Kidney (tissue), 22 donors: ENCODE measurements at places on chromosomes 16 and 17. TPM values are rescaled to one million over a fixed set of nuclear protein-coding genes. Genes with fewer than 3 reads are reported as not detected.
A peak's percentile ranks its signal among the peaks of the same experiment; 100 is the strongest.

DNA sequence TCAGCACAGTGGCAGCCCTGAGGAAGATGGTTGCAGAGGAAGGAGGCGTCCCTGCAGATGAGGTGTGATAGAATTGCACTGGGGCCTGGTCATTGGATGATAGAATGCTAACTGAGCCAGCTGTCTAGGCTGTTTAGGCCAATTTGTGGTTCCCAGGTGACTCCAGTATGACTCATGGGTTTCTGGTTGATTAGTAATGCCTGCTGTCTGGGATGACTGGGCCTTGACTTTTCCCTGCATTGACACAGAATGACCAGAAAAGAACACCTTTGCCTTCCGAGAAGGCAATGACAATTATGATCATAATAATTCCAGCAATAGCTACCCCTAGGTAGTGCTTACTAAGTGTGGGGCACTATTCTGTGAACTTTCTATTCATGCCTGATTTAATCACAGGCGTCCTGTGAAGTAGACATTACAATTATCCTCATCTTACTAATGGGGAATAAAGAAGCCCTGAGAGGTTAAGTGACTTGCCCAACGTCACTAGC is 31.5 kb downstream of the USP43 start:
- H3K4me1 ChIP-seq, result no peaks in the 10 kb centered on the region
- H3K4me3 ChIP-seq, result no peak overlapping the region
- no peak overlapping the region for H3K27ac ChIP-seq
- H3K27me3 ChIP-seq, result no peaks in the 10 kb centered on the region
- DNase-seq, result no peak

DNA sequence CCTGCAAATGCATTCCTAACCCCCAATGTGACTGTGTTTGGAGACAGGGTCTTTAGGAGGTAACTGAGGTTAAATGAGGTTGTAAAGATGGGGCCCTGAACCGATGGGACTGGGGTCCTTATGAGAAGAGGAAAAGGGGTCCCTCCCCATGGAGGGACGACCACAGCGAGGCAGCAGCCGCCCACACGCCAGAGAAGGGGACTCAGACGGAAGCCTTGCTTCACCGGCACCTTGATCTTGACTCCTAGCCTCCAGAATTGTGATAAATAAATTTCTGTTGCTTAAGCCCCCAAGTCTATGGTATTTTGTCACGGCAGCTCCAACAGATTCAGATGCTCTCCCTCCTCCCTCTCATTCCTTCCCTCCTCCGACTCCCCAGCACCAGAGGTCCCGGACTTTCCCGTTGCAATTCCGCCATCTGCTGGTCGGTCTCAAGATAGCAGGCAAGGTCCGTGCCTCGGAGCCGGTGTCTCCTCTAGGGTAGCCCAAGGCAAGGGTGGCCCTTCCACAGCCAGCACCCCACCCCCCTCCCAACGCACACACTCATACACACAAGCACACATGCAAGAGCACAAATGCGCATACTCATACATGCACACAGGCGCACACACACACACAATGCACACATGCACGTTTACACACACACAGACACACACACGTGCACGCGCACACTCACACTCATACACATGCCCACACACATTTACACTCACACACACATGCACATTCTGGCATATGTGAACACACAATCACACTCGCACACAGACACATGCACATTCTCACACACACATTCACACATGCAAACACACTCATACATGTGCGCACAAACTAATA is 23.1 kb upstream of the C16orf78 start:
- DNase-seq, result peak; percentile 62
- no peaks in the 10 kb centered on the region for H3K36me3 ChIP-seq
- H3K27ac ChIP-seq, result no peak overlapping the region
- H3K4me3 ChIP-seq, result no peak overlapping the region

- H3K4me1 ChIP-seq, result no peaks in the 10 kb centered on the region
- no peaks in the 10 kb centered on the region for H3K27me3 ChIP-seq
- no peak overlapping the region for H3K4me3 ChIP-seq
Observed at GRCh38 chr16:32116080-32116479, 137.0 kb upstream of the TP53TG3D start.

GRCh38 chr16:870856-871561 is 70.5 kb upstream of the GNG13 start:
- H3K36me3 ChIP-seq, result peaks cover 2% of the 10 kb centered on the region
- no peaks in the 10 kb centered on the region for H3K4me1 ChIP-seq
- H3K27me3 ChIP-seq, result no peaks in the 10 kb centered on the region
- no peak for DNase-seq

- H3K4me1 ChIP-seq, result no peaks in the 10 kb centered on the region
- H3K36me3 ChIP-seq, result peaks cover 5% of the 10 kb centered on the region
- no peak overlapping the region for H3K27ac ChIP-seq
- no peak for DNase-seq
Observed at GRCh38 chr17:81228834-81229665, 6.3 kb upstream of the CEP131 start.

DNA sequence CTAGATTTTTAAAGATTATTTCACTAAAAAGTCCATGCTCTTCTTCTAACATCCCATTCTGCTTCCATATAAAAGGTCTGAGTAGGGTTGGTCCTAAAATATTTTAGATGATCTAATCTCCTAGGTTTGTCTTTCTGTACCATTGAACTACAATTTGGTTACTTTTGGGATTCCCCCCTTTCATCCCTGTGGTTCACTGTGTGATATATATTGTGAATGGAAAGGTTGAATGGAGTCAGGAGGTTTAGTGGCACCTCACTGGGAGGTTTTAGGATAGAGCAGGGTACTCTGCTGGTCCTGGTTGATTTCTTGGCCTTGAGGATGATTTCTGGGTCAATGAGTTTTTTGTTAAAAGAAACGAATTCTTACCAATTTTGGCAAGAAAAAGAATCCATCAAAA is 29.5 kb downstream of the MAP2K6 start:
- H3K36me3 ChIP-seq, result no peaks in the 10 kb centered on the region
- H3K4me1 ChIP-seq, result peaks cover 7% of the 10 kb centered on the region
- H3K27me3 ChIP-seq, result no peaks in the 10 kb centered on the region
- H3K27ac ChIP-seq, result no peak overlapping the region
- no peak overlapping the region for H3K4me3 ChIP-seq
- DNase-seq, result no peak

DNA sequence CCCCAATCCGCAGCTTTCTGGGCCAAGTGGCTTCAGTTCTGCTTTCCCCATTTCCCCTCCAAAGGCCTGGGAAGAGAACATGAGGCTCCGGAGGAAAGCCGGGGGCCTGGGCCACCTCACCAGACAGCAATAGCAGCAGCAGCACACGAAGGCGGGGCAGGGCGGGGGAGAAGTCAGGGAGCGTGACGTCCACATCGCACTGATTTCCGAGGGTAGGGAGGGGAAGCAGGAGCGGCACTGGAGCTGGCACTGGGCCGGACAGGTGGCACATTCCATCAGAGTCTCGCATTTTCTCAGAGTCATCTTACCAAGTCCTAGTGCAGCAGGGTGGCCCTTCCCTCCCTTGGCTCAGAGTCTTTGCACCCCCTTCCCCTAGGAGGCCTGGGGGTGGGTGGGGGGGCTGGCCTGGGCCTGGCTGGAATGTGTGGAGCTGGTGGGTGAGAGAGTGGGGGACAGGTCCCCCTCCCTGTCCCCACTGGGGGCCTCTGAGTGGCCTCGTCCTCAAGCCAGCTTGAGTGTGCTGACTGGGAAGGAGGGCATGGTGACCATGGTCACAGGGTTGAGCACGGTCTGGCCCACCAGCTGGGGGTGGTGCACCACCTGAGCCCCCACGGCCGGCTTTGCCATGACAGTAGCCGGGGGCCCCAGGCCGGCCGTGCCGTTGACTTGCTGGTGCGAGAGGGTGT is 14.3 kb downstream of the MNT start:
- no peak overlapping the region for H3K4me3 ChIP-seq
- H3K27ac ChIP-seq, result peak overlapping the region; percentile 65
- no peaks in the 10 kb centered on the region for H3K27me3 ChIP-seq
- H3K4me1 ChIP-seq, result peaks cover 11% of the 10 kb centered on the region
- H3K36me3 ChIP-seq, result no peaks in the 10 kb centered on the region
- DNase-seq, result peak; percentile 95

The FOXN1 gene
- total RNA-seq, result not detected

The NECAB2 gene
- total RNA-seq, result 0.82 TPM
